ENCODE measurements at places on chromosomes 3 and 15.

GRCh38 chr15:66834881-66835878, 133.1 kb downstream of the SMAD6 start:
- DNase-seq = no peak

DNA sequence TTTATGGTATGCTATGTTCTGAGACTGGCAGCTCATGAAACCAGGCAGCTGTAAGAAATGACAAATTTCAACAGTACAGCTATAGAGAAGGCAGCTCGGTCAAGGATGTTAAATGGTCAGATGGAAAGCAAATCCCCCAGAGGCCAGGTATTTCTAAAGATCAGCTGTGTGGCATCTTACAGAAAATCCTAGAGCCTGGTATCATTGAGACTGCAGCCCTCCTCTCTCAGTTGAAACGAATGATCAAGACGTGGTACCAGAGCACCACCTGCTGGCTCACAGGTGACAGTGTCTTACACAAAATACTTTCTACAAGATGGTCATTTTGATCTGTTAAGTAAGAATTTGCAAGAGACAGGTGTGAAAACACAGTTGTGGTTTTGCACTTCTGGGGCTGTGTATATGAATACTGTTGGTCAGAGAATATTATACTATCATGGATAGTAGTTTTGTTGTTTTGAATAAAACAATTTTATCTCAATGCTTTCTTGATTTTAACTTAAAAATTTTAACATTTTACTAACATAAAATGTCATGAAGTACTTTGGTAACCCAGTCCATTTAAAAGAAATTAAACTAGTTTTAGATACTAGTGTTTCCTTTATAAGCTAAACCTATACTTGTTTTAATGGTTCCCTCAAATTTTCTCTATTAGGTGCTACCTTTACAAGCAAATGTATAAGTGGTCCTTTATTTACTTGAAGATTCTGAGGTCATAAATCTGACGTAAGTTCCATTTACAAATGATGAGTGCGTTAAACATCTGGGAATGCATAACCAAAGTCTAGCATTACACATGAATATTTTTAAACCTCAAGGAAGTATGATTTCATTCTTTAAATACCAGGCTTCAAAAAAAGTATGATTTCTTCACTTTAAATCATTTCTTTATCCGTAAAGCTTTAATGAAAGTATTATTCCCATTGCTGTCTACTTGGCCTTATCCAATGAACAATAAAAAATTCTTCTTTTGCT, 121.8 kb downstream of the PDZRN3 start:
- DNase-seq = peak; percentile 29

DNA sequence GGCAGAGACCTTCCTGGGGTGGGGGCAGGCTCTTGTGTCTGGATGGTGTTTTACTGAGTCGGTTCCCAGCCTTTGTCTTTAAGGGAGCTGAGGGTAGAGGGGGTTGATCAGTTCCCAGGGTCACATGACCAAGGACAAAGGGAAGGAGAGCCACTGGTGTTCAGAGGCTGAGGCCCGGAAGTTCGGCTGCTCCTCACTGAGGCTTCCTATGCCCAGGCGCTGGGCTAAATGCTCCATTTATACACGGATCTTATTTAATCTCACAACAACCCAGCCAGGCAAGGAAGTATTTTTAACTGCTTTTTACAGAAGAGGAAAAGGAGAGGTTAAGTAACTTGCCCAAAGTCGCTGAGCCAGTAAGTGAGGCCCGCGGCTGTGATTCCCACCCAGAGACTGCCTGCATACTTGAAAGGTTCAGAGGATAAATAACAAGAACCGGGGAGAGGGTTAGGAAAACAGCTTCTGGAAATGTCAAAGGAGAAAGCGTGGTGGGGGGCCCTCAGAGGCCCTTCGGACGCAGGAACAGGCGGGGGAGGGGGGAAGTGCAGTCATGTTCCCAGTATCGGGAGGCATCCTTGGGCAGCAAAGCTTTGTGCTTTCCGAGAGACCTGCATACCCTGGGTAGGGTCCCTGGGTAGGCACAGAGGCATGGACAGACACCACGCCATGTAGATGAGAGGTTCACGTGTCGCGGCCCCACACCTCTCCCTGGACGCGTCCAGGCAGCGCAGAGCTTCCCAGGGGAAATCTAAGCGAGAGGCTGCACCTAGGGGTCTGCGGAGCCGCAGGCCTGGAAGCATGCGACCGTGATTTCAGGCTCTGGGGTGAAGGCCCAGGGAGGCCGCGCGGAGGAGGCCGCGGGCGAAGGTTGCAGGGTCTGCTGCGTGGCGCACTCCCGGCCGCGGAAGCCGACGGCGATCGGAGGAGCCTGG, 21.3 kb downstream of the EPHB3 start:
- DNase-seq = no peak

- DNase-seq = no peak
Measured at GRCh38 chr3:140726066-140726465, 48.2 kb downstream of the TRIM42 start.

- DNase-seq = no peak
Measured at GRCh38 chr3:159669766-159670165, 318.9 kb upstream of the IL12A start.

DNA sequence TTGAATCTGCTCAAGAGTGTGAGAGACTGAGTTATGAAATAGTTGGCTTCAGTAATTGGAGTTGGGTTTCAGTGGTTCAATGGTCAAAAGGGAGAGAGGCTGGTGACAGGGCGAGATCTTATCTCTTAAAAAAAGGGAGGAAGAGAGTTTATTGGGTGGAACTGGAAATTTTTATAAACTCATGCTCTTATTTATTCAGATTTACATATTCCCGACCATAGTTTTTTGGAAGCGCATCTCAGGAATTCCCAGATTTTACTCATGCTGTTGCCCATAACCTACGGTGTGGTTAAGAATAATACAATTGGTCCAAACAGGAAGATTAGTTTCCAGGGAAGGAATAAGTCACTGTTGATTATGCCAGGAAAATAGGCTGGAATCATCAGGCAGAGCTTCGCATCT, 41.4 kb downstream of the CD200 start:
- DNase-seq = no peak

DNA sequence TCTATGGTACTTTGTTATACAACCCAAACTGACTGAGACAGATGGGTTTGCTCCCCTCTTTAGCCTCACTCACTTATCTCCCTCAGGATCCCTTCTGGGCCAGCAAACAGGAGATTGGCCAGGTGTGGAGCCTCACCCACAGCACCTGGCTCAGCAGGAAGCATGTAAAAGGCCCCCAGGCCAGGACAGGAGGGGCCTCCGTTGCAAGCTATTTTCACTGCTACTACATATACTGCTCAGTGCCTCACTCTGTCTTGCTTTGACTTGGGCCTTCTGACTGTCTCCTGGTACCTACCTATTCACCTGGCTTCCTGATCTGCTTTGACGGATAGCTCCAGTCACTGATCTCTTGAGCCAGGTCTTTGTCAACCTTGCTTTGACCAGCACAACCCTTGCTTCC, 20.4 kb upstream of the TPM1 start:
- DNase-seq = no peak

GRCh38 chr3:10017636-10018292, 8.5 kb upstream of the FANCD2 start:
- DNase-seq = peak; percentile 59

GRCh38 chr3:24177201-24177600, 232.1 kb downstream of the NR1D2 start:
- DNase-seq = no peak

- no peak for DNase-seq
Measured at GRCh38 chr3:17936736-17937480, 194.5 kb upstream of the TBC1D5 start.

GRCh38 chr3:133886031-133886722, 9.5 kb downstream of the RAB6B start:
- no peak for DNase-seq

DNA sequence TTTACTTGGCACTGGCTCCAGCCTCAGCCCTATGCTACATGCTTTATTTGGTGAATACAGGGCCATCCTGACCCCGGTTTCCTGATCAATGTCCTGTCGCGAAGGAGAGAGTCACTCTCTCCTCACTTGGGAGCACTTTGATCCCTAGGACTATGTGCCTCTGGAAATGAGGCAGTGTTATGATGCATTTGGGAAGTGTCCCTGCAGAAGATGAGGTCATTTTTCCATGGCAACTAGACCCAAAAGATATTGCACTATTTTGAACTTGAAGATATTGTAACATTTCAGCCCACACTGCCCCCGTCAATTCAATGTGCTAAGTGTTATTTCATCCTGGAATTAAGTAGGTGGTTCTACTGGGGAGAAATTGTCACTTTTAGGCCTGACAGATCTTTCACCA, 68.0 kb downstream of the LRRK1 start:
- DNase-seq = no peak

DNA sequence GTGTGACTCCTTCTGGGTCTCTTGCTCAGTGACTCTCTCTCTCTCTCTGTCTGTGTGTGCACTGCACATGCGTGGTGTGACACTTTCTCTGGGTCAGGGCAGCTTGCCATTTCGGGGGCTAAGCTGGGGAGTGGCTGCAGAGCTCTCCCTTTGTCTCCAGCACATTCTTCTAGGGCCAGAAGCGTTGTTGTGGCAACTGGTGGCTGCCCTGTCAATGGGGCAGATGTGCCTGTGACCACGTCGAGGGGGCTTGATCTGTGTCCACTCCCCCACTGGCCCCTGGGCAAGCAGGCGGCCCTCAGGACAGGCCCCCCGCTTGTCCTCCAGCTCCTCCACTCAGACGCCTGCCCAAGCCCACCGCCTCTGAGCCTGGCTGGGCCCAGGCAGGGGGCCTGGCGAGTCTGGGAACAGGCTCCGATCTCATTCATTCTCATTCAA, 67.8 kb downstream of the WNT7A start:
- no peak for DNase-seq

Data from stimulated activated CD4-positive, alpha-beta T cell treated with anti-CD3 and anti-CD28 coated beads, Interleukin-15, amount 100 ng/mL, for 48 hours (primary cell).